ENCODE measurements at places on chromosomes 11 and 22.

GRCh38 chr11:63573881-63574855, 11.0 kb upstream of the PLAAT2 start:
- no peak for DNase-seq

DNA sequence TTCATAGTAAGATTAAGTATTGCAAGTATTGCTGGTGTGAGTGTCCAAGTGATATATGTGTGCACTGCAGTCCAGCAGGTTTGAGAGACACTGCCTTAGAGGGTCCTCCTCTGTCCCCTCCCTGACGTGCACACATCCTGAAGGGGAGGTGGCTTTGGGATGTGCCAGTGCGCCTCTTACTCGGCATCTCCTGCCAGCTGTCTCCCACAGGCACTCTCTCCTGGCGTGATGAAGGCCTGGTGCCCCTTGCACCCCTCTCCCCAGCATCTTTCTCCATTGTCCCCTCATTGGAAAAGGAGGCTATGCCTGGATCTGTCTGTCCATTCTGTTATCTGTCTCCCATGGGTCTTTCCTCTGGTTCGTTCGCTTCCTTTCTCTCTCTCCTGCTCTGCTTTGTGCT, 24.2 kb downstream of the GTPBP1 start:
- DNase-seq, result no peak

- DNase-seq, result no peak
Observed at GRCh38 chr11:67364783-67365722, 8.3 kb downstream of the CLCF1 start.

DNA sequence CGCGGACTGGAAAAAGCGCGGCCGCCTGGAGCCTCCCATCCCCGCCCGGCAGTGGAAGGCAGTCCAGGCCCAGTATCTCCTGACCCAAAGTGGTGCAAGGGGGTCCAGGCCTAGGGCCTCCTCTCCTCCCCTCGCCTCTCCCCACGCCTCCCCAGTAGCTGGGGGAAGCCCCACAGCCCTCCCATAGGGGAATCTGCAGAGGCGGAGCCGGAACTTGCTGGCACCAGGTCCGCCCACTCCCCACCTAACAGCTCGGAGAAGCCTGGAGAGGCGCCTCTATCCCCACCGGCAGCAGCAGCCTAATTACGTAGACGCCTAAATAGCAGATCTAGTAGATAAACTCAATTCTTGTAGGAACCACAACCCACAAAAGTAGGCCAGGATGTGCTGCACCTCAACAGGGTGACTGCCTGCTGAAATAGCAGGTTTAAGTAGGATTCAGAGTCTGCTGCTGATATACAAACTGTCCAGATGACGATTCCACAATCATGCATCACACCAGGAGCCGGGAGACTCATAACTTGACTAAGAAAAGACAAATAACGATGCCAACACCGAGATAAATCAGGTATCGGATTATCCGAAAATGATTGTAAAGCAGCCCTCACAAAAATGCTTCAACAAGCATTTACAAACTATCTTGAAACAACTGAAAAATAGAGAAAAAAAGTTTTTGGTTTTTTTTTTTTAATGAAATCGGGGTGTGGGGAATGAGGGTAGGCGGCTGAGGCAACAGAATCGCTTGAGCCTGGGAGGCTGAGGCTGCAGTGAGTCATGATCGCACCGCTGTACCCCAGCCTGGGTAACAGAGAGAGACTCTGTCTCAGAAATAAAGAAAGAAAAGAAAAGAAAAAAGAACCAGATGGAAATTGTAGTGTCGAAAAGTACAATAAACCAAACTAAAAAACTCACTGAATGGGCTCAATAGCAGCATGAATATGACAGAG, 11.4 kb upstream of the BRD1 start:
- peak; percentile 78 for DNase-seq

DNA sequence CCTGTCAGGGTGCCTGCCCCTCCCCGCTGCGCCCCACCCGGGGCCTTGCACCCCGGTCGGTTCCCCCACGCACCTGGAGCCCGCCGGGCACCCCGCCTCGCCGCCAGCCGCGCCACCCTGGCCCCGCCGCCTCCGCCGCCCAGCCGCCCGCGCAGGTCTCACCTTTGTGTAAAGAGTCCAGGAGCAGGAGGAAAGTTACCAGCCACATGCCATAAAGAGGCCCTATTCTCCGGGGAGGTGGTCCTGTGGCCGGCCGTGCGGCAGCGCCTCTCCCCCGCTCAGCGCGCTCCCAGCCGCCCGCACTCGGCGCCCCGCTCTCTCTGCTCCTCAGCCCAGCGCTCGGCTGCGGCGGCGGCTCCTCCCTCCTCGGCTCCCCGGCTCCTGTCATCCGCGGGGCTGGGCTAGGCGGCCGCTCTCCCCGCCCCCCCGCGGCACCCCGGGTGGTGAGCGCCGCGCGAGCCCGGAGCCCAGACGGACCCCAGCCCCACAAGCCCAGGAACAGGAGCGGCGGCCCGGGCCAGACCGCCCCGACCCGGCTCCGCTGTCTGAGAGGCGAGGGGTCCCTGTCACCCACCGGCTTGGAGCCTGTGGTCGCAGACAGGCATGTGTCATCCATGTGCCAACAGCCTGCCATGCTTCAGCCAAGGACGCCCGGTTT, at the start of gene DSCAML1:
TSS of gene DSCAML1 (minus strand) at position 345 of the 658 bp plus-strand sequence. CDS start at position 208, 137 bp downstream.
- no peak for DNase-seq

- DNase-seq, result no peak
Observed at GRCh38 chr22:50161508-50162390, 8.8 kb upstream of the PANX2 start.

DNA sequence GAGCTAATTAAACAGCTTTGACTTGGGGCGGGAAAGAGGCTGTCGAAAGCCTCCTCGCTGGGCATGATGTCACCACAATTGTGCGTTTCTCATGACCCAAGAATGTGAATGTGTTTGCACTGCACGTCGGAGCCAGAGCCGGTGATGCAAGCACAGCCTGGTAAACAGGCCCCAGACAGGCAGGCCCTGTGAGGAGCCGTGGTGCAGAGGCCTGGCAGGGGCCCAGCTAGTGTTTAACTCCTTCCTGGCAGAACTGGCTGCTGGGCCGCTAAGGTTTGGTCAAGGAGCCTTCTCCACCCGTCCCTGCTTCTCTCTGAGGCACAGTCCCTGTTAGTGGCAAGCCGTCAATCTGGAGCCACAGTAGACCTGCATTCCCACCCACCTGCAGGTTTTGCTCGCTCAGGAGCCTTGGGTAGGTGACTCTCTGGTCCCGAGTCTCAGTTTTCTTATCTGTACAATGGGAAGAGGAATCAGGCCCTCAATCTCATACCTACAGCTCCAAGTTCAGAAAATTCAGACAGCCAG, 25.4 kb upstream of the SMTN start:
- no peak for DNase-seq

DNA sequence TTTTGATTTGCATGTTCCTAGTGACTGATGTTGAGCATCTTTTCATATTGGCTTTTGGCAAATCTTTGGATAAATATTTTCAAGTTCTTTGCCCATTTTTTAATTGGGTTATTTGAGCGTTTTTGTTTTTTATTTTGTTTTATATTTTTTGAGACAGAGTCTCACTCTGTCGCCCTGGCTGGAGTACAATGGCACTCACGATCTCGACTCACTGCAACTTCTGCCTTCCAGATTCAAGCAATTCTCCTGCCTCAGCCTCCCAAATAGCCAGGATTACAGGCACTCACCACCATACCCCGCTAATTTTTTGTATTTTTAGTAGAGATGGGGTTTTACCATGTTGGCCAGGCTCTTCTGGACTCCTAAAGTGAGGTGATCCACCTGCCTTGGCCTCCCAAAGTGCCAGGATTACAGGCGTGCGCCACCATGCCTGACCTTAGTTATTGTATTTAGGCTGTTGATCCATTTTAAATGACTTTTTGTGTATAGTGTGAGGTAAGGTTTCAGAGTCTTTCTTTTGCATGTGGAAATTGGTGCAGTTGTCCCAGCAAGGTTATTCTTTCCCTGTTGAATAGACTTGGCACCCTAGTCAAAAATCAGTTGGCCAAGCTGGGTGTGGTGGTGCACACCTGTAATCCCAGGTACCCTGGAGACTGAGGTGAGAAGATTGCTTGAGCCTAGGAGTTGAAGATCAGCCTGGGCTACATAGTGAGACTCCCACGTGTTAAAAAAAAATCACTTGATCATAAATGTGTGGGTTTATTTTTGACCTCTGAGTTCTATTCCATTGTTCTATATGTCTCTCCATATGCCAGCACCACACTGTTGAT, 23.7 kb upstream of the AIFM3 start:
- DNase-seq, result no peak

All from stimulated activated CD4-positive, alpha-beta T cell treated with anti-CD3 and anti-CD28 coated beads, Interleukin-12 subunit alpha, Interleukin-12 subunit beta, amount 100 ng/mL, for 48 hours (primary cell).